SJCRH30 (cell line): ENCODE measurements at places on chromosomes 1 and 21.
A peak's percentile ranks its signal among the peaks of the same experiment; 100 is the strongest.

GRCh38 chr1:40868051-40868723 is 6.0 kb upstream of the CITED4 start:
- DNase-seq = no peak

DNA sequence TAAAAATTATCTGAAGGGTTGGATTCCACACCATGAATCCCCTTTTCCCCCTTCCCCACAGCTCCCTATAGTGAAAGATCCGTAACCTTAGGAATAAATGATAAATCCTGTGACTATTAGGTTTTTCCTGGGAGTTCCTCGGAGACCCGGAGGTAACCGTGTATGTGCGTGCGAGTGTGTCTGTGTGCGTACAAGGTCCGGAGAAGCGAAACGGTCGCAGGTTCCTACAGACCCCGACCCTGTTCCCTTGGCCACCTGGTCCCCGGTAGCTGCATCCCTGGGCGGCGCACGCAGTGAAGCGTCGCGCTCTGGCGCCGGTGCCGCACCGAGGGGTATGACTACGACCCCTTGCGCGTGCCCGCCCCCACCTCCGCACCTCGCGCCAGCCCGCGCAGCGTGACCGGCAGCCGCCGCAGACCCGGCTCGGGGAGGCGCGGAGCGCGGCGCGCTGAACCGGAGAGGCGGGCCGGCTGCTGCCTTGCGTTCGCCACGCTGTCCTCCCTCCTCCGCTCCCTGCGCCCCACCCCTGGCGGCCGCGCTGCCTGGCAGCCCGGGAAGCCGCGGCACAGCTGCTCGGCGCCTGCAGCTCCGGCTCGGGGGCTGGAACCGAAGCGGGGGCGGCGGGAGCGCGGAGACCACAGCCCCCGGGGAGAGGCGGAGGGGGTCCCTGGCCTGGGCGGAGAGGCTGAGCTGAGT is at the start of gene AK5:
AK5 (plus strand) TSS at position 529 of the 696 bp plus-strand sequence. CDS start 295 bp downstream, outside the sequence.
- peak; percentile 73 for DNase-seq

DNA sequence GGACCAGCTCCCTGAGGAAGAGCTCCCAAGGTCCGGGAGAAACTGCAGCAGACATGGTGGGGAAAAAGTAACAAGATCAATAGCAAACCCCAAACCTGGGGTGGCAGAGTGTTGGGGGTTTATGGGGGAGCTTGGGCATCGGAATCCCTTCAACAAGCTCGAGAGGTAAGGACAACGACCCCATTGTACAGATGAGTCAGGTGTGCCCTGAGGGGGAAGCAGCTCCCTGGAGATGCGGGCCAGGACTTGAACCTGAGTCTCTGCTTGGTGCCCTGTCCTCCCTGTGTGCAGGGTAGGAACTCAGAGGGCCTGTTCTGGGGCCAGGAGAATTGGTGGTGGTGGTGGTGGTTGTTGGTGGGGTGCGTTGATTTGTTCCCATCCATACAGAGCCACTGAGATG is 125.4 kb downstream of the PTPRU start:
- no peak for DNase-seq

DNA sequence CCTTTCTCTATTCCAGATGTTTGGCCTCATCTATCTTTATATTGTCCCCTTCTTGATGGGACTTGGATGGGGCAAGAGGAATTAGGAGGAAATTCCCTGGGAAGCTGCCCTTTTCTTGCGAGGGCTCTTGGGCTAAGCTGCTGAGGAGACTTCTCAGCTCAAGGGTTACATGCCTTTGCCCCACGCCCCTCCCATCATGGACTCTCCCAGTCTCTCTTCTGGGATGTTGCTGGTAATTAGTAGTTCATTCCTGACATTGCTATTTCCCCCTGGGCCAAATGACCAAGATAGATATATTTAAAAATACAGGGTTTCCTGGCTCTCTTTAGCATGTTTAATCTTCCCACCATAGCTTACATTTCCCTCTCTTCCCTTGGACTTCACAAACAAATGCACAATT is 90.6 kb upstream of the RALGPS2 start:
- DNase-seq = no peak

DNA sequence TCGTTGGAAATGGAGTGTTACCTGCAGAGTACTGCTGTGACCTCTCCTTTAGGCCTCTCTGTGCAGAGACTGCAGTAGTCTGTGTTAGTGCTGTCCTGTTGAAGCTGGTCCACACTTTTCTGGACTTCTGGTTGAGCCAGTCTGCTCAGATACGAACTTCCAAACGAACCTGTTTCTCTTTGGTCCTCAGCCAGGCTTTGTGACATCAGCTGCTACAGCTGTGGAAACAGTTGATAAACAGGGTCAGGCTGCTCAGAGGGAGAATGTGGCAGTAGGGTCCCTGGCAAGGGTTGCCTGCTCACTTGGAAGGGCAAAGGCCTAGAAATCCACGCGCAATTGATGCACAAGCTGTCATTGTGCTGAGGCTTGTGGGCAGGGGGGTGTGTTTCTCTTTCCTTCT is 98.8 kb downstream of the NOS1AP start:
- DNase-seq = no peak

DNA sequence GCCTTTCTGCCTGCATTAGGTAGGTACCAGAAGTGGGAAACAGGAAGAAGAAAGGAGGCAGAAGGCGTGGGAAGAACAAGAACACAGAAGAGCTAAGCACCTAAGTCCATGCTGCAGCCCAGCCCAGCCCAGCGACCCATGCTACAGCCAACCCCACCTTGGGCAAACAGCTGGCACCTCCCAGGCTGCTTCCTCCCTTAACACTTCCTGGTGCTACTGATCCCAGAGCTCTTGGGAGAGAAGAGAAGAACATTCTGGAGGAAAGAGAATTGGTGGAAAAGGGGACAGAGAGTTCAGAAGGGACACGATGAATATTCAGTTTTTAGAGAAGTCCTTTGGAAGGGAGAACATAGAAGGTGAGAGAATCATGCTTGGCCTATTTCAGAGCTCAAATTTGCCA is 28.5 kb downstream of the PLEKHA6 start:
- DNase-seq = no peak
